ENCODE measurements at places on chromosomes 13 and 19.

DNA sequence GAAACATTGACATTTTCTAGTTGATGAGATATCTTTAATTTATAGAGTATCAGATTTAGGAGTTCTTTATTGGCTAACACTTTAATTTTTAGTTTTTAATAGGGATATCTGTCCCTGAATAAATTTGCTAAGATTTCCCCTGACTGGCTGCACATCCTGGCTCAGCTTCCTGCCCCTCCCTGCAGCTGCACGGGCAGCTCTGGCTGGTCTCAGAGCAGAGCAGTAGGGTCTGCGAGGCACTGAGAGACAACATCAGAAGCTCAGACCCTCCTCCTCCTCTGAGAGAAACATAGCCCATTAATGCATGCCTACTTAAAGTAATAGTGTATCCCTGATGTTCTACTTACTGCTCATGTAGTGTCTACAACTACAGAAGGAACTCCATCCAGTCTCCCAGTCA is 139.2 kb downstream of the TNFSF13B start:
- DNase-seq, result no peak

DNA sequence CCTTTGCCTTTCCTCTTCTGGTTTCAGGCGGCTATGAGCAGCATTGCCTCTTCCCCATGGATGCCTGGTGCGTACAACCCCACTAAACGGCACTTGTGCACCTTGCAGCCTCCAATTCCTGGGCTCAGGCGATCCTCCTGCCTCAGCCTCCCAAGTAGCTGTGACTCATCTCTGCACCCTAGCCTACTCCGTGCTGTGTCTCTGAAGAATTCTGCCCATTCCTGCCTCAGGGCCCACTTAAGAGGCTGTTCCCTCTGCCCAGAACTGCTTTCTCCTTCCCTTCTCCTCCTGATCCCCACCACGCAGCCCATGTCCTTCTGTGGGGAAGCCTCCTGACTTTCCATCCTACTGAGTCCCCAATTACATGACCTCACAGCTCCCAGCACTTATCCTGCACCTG is 142.2 kb upstream of the ZNF507 start:
- no peak for DNase-seq

GRCh38 chr13:91813253-91813652 is 414.8 kb downstream of the GPC5 start:
- no peak for DNase-seq

DNA sequence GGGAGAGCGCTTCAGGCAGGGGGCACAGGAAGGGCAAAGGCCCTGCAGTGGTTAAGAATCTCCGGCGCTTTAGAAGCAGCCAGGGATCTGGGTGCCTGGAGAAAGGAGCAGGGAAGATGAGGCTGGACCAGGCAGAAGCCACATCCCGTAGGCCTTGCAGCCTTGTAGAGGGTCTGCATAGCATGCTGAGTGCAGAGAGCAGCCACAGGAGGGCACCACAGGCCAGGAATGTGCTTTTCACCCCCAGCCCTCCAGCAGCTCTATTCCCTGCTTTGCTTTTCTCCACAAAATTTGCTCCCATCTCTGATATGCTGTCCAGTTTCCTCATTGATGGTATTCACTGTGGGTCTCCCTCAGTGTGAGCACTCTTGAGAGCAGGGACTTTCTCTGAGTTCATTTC is 5.7 kb downstream of the WDR62 start:
- DNase-seq, result no peak

DNA sequence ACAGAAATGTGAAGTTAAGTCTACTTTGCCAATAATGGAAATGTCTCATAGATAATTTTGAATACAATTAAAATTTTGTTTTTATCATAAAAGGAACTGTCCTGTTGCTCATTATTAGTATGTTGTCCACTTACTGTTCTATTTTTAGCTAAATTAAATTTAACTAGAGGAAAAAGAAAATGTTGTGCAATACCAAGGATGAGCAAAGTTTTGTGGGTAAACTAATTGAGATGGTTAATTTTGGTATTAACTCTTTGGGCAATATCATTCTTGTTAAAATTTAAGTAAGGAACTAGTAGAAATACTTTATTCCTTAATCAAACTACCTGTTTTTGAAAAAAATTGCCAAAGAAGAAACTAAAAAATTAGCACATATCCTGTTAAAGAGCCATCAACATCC is 43.5 kb downstream of the SOX1 start:
- no peak for DNase-seq

GRCh38 chr13:113373811-113374485 is 10.0 kb upstream of the GRTP1 start:
- DNase-seq, result no peak

DNA sequence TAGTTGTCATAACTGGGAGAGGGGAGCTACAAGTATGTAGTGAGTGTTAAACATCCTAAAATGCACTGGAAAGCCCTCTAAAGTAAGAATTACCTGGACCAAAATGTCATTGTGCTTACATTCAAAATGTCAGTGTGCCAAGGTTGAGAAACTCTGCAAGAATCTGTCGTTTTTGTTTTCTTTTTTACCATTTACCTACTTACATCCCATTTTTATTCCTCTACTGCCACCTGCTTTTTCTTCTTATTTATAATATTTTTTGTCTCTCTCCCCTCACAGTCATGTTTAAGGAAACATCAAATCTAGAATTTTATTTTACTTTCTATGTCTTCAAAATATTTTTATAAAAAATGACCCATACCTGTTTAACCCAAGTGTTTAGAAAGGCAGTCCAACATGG is 226.4 kb downstream of the PCDH17 start:
- DNase-seq, result no peak

DNA sequence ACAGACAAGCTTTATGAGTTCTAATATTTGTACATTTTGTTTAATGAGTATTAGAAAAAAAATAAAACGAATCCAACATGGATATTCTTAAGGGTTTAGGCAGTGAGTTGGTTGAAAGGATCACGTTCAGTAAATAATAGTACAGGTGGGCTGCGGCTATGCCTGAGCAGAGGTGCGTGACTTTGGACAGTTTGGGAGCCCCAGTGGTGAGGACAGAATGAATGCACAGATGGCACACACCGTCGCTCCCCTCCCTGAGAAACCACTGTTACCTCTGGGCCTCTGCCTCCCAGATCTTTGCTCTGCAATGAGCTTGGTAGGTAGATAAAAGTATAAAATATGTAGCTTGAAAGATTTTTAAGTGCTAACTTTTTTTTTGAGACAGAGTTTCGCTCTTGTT is 153.3 kb downstream of the SIPA1L3 start:
- no peak for DNase-seq
